ENCODE measurements at places on chromosomes 7 and 10.

- no peak for DNase-seq
Measured at GRCh38 chr7:46568420-46569132, 647.5 kb upstream of the IGFBP3 start.

- DNase-seq: peak; percentile 72
Measured at GRCh38 chr7:80307227-80307856, 172.7 kb downstream of the GNAI1 start.

DNA sequence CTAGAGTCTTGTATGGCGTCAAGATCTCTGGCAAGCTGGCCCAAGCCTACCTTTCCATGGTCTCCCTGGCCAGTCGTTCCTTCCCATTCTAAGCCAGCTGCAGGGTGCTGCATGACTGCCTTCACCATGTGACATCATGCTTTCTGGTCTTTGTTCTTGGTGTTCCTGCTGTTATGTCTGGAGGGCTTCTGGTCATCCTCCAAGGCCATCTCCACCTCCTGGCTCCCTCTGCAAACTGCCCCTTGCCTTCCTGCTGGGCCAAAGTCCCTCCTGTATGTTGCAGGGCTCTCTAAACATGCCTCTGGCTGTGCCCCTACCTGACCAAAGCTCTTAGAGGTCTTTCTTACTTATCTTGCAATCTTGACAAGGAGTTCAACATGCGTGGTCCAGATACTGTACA is 44.4 kb upstream of the SHH start:
- no peak for DNase-seq

GRCh38 chr7:148458263-148458662 is 132.3 kb upstream of the C7orf33 start:
- DNase-seq: no peak

DNA sequence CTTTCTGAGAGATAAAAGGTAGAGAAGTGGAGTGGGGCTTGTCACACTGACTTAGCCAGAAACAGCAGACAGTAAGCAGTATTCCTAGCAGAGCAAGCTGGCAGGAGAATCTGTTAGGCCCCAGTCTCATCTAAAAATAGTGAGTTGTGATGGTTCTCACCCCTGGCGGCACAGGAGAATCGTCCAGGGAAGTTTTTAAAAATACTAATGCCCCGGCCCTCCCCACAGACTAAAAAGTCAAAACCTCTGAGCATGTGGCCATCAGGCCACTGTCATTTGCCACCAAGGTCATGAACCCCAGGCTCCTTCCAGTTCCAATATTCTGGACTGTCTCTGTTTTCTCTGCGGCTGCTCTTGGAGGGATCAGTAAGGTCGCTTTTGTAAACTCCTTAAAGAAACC is 34.0 kb downstream of the LYZL1 start:
- DNase-seq: no peak

DNA sequence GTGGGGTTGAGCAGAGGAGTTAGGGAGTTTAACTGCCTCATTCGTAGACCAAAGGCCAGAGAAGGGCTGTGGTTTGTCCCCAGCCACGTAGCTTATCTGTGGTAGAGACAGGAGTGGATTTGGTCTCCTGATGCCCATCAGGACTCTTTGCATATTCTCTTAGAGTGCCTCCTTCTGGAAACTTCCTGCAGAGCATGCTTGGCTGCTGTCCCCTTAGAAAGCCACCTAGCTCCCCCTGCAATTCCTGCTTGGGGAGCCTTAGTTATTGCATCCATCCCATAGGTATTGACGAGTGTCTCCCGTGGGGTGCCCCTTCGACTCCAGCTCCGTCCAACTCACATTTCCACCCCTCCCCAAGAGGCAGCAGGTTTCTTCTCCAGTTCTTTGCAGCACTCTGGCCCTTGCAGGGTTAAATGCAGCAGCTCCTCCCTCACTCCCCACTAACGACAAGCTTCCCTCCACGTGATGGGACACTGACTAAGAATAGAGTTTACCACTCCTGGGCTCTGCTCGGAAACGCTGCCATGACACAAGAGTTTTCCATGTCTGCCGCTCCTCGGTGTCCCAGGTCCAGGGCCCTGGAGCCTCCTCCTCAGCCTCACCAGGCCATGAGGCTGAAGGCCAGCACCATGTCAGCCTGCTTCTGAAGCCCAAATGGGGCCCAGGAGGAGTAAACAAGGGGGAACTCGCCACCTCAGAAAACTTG is 147.8 kb upstream of the UNC5B start:
- peak; percentile 11 for DNase-seq

GRCh38 chr10:17019696-17020095 is 109.9 kb downstream of the CUBN start:
- DNase-seq: no peak

DNA sequence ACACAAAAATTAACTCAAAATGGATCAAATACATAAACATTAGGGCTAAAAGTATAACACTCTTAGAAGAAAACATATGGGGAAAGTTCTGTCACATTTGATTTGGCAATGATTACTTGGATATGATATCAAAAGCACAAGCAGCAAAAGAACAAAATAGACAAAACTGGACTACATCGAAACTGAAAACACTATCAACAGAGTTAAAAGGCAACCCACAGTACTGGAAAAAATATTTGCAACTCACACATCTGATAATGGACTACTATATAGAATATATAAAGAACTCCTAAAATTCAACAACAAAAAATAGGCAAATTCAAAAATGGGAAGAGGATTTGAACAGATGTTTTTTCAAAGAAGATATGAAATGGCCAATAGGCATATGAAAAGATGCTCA is 51.0 kb downstream of the COA1 start:
- no peak for DNase-seq

- DNase-seq: peak; percentile 76
Measured at GRCh38 chr10:61464461-61465170, 11.4 kb upstream of the TMEM26 start.

DNA sequence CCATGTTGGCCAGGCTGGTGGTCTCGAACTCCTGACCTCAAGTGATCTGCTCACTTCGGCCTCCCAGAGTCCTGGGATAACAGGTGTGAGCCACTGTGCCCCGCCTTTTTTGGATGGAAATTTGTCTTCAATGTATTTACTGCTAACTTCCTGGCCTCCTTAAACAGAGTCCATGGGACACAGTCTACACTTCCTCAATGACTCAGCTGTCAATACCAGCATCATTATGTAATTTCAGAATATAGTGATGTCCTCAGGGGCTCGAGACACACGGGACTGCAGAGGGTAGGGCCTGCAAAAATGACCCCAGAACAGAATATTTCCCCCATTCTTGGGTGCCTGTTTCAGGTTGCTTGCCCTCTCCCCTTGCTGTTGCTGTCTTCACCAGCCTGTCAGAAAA is 31.1 kb downstream of the CAMK2G start:
- DNase-seq: peak; percentile 38

GRCh38 chr10:80542053-80542452 is 4.4 kb downstream of the SH2D4B start:
- DNase-seq: peak; percentile 67
